ENCODE measurements at places on chromosomes 4 and X.

DNA sequence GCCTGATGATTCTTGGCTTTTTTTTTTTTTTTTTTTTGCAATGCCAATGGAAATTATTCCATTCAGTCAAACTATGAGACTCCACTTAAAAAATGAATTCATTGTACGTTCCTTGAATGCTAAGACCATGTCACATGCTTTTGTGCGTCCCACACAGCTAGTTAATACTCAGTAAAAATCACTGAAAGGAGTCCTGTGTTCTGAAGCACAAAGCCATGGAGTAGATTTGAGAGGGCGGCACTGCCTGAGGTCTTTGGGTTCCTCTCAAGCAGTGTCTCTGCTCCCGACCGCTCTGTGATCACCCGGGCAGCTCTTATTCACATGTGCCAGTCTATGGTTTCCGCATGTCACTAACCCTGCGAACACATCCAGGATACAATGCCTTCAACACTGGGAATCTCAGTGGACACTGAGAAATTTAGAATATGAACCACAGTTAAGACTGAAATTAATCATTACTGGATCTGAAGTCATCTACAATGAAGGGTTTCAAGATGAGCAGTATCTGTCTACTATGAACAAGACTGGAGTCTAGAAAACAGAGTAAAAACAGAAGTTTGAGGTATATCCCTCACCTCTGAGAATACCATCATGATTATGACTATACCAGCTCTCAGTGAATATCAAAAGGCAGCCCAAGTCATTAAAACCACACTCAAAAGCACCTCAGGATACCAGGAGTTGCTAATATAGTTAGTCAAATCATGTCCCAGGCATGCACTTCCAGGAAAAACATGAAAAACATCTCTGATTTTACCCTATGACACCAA lies 193.0 kb downstream of the MGST2 start:
- DNase-seq: no peak

DNA sequence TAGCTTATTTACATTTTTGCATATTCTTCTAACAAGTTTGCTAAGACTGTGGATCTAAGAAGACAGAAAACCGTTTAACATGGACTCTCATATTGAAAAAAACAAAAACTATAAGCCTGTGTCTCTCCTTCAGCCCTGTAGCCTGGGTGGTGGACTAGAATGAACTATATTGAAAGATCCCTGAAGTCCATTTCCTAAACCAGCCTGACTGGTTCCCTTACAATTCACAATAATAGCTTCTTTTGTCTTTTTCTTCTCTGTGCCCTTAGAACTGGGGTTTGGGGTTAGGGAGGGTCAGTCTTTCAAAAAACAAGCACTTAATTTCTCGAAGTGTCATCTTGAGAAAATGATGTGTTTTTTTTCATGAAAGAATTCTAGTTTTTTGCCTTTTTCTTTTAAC lies 59.0 kb downstream of the GSTCD start:
- no peak for DNase-seq

DNA sequence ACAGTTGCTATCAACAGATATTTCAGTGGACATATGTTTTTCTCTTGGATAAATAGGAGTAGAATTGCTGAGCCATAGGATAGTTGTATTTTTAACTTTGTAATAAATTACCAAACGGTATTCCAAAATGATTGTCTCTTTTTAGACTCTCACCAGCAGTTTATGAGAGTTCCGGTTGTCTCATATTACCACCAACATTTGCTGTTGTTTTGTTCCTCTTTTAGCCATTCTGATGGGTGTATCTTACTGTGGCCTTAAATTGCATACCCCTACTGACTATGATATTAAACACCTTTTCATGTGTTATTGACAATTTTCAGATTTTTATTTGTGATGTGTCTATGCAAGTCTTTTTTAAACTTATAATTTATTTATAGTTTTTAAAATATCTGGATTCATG lies 39.7 kb downstream of the SNX25 start:
- DNase-seq: no peak

GRCh38 chrX:129983575-129984110 lies 1.2 kb downstream of the BCORL1 start:
- DNase-seq: no peak

GRCh38 chr4:150055467-150055866 lies 22.8 kb upstream of the DCLK2 start:
- DNase-seq: no peak

DNA sequence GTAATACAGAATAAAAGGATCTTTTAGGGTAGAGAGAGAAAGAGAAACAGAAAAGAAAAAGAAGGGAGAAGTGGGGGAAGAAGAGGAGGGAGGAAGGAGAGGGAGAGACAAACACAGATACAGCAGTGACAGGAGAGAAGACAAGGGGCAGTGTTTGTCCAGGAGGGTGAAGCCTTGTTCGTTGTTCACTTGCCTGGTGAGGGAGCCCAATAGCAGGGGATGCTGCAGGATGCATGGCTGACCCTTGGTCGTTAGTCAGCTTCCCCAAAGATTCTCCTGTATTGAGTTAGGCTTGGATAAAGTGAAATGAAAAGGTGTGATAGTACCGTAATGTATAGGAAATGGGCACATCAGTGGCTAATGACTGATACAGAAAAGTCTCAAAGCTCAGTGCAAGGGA lies 403.7 kb downstream of the IL15 start:
- no peak for DNase-seq

Measured in NCI-H187 (cell line).